ENCODE measurements at places on chromosomes 1 and 21. TPM values are rescaled to one million over a fixed set of nuclear protein-coding genes. Genes with fewer than 3 reads are reported as not detected.
A peak's percentile ranks its signal among the peaks of the same experiment; 100 is the strongest.

DNA sequence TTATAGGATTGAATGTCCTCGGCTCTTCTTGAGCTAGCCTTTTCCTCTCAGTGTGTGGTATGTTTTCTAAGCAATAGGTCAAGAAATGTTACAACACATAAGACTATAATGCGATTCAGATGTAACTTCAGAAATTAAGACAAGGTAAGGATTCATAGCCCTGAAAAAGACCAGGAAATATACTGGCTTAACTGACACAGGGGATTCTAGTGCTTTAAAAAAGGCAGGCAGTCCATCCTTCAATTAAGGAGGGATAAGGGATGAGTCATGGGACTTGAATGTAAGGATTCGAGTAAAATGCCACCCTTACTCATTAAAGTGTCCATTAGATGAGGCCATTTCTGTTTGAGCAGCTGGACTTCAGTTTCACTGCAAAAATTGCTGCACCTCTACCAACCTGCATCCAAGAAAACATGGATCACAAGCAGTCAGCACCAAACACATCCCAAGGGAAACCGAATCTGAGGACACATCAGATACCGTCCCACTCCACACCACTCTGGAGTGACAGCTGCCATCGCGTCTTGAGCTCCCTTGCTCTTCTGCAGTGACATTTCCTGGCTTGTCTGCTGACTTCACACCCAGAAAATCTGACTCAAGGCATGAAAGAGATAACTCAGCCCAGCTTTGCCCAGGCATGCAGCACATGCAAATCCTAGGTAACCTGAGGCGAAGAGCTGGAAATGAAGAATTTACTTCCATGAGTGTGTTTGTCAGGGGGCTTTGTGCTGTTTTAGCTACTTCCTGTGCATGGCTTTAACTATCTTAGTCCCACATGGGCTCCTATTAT is 37.8 kb downstream of the NGF start:
- peak; percentile 30 for DNase-seq

DNA sequence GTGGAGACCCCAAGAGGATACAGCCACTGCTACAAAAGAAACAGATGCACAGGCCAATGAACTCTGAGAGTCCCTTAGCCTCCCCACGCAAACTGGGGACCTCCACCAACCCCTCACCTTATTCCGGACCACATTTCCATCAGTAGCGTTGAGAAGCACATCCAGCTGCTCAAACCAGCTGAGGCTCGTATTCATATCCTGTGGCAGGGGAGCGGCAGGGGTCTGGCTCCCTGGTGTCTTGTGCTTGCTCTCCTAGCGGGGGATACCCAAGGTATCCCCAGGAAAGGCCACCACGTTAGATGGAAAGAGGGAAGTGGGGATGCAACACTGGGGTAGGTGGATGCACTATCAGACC is 481 bp downstream of the CCDC163 start:
- peak; percentile 59 for DNase-seq

GRCh38 chr1:59045137-59045536 is 251.8 kb upstream of the FGGY start:
- no peak for DNase-seq

- no peak for DNase-seq
These were observed 40.4 kb downstream of the UBR4 start for GRCh38 chr1:19169642-19170041.

GRCh38 chr1:9759939-9760338 is 63.8 kb downstream of the CLSTN1 start:
- DNase-seq = no peak

DNA sequence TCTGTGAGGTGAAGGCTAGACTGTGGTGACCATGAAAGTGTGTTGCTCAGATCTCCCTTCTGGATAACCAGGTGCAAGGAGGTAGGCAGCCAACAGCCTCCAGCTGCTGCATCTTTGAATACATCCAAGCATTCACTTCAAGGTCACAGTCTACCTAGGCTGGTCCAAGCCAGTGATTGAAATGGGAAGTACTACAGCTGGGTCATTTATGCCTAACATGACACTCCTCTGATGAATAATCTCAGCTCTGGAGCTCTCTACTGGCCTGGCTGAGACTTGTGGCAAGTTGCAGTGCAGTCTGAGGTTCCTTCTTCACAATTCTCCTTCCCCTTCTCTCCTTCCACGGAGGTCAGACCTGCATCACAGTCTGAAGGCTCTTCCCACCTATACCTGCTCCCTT is 35.0 kb upstream of the ARHGAP29 start:
- no peak for DNase-seq

GRCh38 chr1:39261712-39262221 is 57.3 kb downstream of the MACF1 start:
- DNase-seq = no peak

- DNase-seq = no peak
These were observed 305.3 kb downstream of the TM2D1 start for GRCh38 chr1:61419657-61420056.

DNA sequence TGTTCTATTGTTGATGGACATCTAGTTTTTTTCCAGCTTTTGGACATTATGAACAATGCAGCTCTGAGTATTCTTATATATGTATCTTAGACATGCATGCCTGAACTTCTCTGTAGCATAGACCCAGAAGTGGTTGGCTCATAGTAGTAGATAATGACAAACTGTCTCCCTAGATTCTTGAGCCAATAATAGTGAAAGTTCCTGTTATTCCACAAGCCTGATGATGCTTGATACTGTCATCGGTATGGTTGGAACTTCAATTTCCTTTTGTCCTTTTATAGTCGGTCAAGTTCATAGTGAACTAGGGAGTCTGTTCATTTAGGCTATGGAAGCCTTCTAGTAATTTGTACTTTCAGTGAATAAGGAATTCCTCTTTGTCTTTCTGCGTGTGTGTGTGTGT is 56.8 kb downstream of the MTR start:
- DNase-seq = no peak

DNA sequence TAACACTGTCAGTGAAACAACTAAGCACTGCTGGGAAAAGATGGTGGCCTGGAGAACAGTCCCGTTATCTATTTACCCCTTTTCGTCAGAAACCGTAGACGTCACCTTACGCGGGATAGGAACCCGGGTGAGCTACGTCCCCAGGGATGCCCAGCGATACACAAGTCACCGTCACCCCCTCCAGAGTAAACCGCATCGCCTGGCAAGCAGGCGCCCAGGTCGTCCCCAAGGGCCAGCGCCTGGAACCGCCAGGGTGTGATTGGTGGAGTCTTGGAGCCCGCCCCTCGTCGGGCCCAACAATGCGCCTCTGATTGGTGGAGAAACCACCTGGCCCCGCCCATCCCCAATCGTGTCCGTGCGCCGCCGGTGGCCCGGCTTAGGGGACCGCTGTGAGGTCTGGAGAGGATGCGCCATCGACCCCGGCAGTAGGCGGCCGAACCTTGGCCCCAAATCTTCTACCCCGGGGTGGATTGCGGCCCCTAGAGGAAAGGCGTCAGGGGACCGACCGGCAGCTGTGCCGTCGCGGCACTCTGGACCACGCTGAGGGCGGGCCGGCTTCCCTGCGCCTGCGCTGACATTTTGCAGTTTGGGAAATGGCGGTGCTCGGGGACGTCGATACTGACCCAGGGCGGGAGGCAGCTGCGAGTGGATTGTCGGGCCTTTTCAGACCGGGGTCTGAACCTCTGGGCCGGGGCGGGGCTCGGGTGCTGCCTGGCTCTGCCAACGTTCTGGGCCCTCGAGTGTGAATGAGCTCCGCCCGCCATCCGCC is 34.4 kb downstream of the SLC2A1 start:
- DNase-seq = peak; percentile 89

- no peak for DNase-seq
These were observed 35.9 kb downstream of the VTCN1 start for GRCh38 chr1:117174851-117175250.

GRCh38 chr1:237181743-237182317 is 139.8 kb downstream of the RYR2 start:
- DNase-seq = no peak

GRCh38 chr1:25187077-25187476 is 45.2 kb downstream of the SYF2 start:
- DNase-seq = no peak

- DNase-seq = no peak
These were observed 364.6 kb upstream of the LRRC7 start for GRCh38 chr1:69203166-69203565.

GRCh38 chr1:66300972-66301451 is 232.9 kb upstream of the SGIP1 start:
- DNase-seq = no peak

DNA sequence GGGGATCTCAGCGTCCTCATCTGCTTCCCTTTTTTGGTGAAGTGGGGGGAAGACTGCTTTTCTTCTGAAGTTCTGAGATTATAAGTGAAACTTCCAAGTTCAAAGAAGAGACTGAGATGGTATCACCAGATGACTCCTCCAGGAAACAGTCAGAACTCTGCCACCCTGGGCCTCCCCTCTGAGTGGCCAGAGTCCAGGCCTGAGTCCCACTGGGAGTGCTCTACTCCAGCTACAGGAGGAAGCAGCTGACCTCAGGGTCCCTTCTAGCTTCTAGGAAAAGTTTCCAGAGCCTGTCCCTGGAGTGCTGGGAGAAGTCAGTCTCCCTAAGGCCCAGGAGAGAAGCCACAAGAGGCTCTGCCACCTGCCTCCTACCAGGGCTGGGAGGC is 104.7 kb downstream of the CASZ1 start:
- DNase-seq = no peak

- no peak for DNase-seq
These were observed 141.9 kb upstream of the TMEM51 start for GRCh38 chr1:15011661-15012060.

DNA sequence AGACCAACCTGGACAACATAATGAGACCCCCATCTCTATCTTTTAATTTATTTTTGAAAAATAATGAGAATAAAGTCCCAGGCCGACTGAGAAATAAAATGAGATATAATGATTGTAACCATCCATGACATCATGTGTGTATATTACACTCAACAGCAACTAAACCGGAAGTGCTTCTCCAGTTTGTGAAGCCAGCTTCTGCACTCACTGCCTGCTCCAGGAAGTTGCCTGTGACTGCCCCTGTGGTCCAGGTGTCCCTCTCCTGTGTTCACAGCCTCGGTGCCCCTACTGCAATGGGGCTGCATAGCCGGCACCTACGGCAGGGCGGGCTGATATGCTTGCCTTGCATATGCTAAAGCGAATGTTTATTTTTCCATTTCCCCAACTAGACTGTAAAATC is 68.3 kb downstream of the SSBP3 start:
- DNase-seq = peak; percentile 67

DNA sequence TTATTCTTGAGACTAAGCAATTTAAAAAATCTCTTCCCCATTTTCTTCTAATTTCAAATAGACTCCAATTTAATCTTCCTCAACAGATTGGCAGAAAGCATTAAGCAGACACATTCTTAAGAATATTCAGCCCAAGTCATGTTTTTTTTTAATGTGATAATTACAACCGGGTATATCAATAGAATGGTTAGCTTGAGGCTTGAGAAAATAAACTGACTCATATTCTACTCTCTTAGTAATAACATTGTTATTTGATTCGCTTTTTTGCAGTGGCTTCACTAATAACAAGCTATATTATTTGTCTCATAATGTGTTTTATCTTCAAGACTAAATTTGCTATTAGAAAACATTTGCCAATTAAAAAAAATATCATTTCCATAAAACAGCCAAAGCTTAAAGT is 488.6 kb upstream of the RGS18 start:
- DNase-seq = no peak

DNA sequence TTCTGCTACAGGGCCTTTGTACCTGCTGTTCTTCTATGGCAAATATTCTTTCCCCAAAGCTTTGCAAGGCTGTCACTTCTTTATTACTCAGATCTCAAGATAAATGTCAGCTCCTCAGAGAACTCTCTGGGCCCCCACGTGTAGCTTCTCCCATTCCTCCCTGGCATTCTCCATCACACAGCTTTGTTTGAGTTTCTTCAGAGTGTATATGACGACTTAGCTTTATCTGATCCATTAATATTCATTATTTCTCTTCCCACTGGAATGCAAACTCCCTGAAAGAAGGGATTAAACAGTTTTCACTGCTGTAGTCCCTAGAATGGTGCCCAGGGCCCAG is 174.6 kb upstream of the EDN2 start:
- DNase-seq = no peak

DNA sequence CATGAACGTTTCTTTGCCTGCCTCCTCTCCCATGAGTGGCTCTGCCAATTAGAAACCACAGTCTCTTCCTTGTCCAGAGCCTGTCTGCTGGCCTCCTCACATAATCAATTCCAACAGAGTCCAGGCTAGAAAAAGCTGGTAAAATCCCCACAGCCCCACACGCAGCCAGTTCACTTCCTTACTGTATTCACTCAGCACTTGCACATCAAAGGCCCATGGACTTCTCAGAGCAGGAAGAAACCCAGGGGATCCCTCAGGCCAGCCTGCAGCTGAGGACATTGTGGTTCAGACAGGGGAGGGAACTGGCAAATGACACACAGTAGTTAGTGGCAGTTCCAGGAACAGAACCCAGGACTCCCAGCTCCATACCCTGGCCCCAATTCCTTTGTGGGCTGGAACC is 171.6 kb upstream of the EDN2 start:
- DNase-seq = no peak

DNA sequence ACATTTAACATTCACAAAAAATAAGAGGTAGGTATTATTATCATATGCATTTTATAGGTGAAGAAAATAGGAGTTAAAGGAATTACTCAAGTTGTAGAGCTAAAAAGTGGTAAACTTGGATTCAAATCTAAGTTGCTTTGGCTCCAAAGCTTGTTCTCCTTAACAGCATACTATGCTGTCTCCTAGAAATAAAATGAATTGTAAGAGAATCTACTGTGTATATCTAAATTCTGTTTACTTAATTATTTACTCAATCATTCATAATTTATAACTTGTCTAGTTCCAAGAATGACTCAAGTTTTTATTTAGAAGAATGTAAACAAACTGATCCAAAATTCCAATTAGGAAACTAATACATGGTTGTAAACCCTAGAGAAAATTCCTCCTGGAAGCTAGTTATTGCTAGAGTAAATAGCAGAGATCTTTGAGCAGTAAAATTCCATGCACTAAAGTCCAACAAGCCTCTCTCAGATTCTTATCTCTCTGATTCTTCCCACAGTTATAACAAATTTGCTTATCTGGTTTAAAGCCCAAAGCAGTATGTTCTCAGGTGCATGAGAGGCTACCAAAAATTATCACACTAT is 132.5 kb upstream of the DPT start:
- DNase-seq = no peak

DNA sequence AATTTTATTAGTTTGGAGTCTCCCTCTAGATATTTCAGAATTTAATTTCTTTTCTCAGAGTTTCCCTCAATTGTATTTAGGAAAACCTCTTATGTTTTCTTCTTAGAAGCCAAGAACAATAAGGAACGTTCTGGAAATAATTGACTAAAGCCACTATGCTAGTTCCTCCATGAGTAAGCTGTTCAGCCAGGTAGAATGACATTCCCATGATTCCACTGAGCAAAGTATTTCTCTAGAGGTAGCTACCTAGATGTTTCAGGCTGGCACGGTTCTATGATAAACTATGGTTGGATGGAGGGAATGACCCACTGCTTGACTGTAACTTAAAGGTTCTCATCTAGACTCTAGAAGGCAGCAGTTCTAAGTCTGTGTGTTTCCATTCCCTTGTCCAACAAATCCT is 62.4 kb downstream of the CLDN17 start:
- DNase-seq = no peak

The LCA5L gene
- total RNA-seq = 1.8 TPM

The RHEX gene
- 10.0 TPM for total RNA-seq

All from OCI-LY7 (cell line).